ENCODE measurements at places on chromosomes 4 and X.

GRCh38 chr4:147578593-147578992, 38.6 kb upstream of the TMEM184C start:
- no peak for DNase-seq

GRCh38 chr4:82610041-82610440, 48.3 kb upstream of the TMEM150C start:
- DNase-seq, result no peak

DNA sequence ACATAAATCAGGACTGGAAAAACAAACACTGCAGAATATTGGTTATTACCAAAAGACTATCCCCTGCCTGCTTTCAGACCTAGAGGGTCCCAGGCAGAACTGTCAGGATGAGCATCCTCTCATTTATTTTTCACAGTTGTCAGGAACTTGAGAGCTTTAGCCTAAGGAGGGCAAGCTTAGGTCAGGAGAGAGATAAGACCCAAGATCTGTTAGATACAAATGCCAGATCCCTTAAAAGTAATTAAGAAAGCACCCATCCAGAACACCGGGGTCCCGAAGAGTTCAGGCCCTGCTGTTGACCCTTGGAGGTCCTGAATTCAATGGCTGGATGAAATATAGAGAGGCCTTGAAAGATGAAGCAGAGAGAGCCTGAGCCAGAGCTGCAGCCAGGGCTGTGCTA, 5.9 kb upstream of the MAGEB3 start:
- no peak for DNase-seq

DNA sequence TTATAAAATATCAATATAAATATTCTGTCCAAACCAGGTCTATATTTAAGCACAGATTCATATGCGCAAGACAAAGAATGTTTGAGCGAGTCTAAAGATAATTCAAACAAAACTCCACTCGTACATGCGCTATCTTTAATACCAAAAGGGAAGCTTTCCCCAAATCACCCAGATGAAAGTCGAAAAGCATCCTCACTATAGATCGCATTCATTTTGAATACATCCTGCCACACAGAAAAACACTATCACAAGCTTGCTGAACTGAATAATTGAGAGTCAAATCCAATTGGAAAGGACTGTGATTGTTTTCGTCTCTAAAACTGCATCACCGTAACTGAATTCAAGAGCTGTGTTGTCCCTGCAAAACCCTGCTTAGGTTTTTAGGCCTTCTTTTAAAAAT, 685 bp downstream of the TASL start:
- DNase-seq, result no peak

GRCh38 chr4:1553365-1553764, 130.7 kb downstream of the FAM53A start:
- DNase-seq, result no peak

All from effector memory CD4-positive, alpha-beta T cell (primary cell).